ENCODE measurements at places on chromosomes 2 and 18.

GRCh38 chr2:96308248-96308647 lies 2.9 kb upstream of the SNRNP200 start:
- DNase-seq, result no peak

- no peak for DNase-seq
Observed at GRCh38 chr2:184756885-184757284, 158.6 kb downstream of the ZNF804A start.

- no peak for DNase-seq
Observed at GRCh38 chr2:56113382-56113975, 70.3 kb upstream of the CCDC85A start.

GRCh38 chr2:239399433-239399920 lies 1.3 kb downstream of the HDAC4 start:
- DNase-seq, result no peak

DNA sequence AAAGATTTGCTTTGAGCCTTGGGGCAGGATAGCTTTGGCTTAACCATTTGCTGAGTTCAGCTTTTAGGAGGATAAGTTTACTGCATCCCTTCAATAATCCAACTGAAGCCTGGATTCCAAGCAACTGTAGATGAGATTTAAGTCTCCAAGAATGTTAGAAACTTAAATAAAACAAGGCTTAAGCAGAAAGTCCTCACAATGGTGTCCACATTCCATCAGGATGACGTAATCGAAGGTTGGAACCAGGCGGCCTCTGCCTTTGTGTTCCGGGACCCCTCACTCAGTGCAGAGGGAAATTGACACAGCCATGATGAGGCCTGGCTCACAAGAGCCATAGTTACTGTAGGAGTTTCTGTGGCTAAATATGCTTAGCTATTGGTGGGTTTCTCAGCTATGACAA lies 260.4 kb downstream of the LPIN1 start:
- no peak for DNase-seq

- DNase-seq, result no peak
Observed at GRCh38 chr2:10623776-10624175, 66.0 kb downstream of the NOL10 start.

GRCh38 chr18:1292167-1292566 lies 387.5 kb downstream of the ADCYAP1 start:
- no peak for DNase-seq

- DNase-seq, result no peak
Observed at GRCh38 chr2:19474128-19474527, 115.7 kb upstream of the OSR1 start.

- DNase-seq, result no peak
Observed at GRCh38 chr2:120830096-120830830, 94.6 kb downstream of the GLI2 start.

DNA sequence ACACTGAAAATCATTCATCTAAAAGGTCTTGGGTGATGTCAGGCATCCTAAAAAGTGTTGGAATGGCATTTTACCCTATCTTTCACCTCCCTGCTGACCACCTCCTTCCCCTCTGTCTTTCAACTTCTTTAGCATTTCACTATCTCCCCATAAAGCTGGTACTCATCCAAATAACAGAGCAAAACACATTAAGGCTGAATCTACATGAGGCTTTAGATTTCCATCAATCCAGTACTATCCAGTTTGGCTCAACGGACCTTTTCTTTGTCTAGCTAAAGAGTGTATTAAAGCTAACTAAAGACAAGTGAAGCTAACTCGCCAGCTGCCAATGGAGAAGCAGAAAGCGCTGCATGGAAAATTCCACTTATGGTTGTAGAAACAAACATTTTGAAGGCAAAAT lies 122.5 kb upstream of the NCKAP5 start:
- DNase-seq, result no peak

- no peak for DNase-seq
Observed at GRCh38 chr2:28619213-28620196, 123.6 kb downstream of the PLB1 start.

GRCh38 chr2:174012347-174013314 lies 47.5 kb upstream of the SP3 start:
- DNase-seq, result no peak

DNA sequence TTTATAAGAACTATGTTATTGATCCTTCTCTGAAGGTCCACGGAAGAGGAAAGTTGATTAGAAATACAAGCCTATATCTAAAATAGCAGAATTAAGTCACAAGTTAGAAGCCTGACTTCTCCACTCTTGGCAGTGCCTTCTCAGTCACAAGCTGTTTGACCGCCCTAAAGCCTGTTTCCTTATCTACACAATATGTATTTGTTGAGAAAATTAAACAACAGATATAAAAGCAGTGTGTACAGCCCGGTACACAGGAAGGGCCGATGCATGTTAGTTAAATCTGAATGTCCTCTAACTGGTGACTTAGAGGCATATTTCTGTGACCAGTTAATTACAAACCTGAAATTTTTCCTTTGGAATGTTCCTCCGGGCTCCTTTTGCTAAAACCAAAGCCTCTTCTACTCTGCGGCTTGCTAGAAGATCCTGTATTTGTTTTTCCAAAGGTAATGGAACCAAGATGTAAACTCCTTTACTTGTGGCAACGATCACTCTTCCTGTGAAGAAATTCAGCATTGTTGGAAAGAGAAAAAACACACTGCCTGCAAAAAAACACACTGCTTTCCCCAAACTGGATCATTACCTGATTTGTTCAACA lies 33.4 kb downstream of the TGFBRAP1 start:
- DNase-seq, result no peak

DNA sequence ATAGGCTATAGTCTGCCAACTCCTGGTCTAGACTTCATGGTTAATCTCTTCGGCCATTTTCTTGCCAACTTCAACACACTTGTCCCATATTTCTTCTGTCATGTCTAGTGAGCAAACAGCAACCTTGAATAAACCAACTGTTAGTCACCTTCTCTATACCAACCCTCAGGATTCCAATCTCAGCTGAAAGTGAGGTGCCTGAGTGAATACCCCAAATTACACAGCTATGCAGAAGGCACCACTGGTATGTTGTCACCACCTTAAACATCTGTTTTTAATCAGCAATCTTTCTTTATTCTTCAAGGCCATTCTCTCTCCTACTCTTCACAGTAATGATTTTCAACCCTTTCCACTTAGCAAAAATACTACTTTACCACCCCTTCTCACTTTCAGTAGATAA lies 39.3 kb downstream of the THOC1 start:
- no peak for DNase-seq

- no peak for DNase-seq
Observed at GRCh38 chr2:689877-690510, 12.8 kb upstream of the TMEM18 start.

DNA sequence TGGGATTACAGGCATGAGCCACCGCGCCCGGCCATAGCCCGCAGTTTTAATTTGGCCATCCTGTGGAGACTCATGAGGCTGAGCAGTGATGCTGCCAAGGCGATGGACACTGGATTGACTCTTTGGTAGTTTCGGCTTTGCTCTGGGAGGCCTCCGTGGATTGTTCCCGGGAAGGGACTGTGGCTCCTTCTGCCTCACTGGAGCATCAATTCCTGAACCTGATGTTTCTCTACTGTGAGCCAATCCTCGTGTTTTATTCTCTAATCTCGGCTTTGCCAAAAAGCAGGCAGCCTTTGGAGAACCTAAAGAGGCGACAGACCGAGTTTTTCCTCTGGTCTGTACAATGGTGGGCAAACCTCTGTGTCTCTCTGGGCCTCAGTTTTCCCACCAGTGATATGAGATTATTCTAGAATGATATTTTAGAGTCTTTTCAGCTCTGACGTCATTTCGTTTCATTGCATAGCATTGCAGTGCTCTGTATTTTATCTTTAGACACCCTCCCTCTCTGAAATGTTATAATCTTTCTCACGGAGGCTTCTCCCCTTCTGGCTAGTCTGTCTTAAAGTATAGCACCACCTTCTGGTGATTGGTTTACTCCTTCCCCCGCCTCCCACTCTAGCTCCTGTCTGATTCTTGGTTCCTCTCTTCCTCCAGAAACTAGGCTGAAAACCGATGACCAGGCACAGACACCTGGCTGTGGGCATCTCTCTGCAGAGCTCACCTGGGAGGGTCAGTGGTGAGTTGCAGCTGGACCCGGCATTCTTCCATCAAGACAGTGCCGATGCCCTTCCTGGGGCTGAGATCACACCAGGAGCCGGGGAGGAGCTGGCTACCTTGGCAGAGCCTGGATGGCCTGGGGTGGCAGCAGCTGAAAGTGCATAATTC lies 341.3 kb downstream of the MYCN start:
- DNase-seq, result no peak

GRCh38 chr2:15177103-15177502 lies 384.0 kb downstream of the NBAS start:
- DNase-seq, result no peak

- no peak for DNase-seq
Observed at GRCh38 chr2:67974559-67975430, 88.0 kb downstream of the C1D start.

All from cortex of kidney (tissue), 1 donor.